SW 1271 (cell line): ENCODE measurements at places on chromosomes 4 and X.

DNA sequence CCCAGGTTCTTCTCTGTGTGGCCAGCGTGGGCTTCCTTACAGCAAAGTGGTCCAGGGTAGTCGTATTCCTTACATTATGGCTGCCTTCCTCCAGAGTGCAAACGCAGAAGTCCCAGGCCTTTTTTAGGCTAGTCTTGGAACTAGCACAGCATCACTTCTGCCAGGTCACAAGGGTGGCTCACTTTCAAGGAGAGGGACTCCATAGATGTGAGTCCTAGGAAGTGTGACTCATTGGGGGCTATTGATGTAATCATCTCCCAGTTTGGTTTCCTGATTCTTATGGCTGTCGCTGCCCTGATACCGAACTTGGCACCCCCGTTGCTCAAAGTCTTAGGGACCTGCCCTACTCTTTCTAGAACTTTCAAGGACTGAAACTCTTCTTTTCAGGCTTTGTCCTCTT is 140.0 kb downstream of the DCK start:
- no peak for DNase-seq

GRCh38 chr4:113996599-113997177 is 17.2 kb upstream of the ARSJ start:
- no peak for DNase-seq

- DNase-seq = no peak
Observed at GRCh38 chr4:125979950-125980349, 665.2 kb downstream of the FAT4 start.

- DNase-seq = no peak
Observed at GRCh38 chrX:124497386-124497785, 151.0 kb downstream of the SH2D1A start.

DNA sequence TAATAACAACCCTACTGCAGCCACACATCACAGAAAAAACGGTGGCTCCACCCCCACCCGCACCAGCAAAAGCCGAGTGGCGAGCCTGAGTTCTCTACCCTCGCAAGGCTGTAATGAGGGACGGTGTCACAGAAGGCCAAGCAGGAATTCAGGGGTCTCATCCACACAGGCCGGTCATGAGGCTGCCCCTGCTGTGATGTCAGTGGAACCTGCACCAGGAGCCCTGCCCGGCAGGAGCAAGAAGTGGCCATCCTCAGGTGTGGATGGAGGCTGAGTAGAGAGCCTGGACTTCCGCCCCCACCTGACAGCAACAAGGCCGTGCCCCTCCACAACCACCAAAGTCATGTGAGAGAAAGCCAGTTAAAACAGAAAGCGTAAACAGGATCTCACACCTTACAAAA is 20.6 kb downstream of the LYAR start:
- DNase-seq = no peak

DNA sequence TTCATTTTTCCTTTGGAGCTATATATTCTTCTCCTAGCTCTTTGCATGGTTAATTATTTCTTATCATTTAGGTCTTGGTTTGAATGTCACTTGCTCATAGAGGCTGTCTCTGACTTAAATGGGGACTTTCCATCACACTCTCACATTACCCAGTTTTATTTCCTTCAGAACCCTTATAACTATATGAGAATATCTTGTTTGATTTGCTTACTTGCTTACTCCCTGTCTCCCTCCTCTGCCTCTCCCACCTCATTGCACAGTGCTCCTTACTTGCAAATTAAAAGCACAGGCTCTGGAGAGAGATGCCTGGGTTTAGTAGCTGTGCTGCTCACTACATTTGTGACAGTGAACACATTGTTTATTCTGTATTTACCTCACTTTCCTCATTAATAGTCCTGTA is 174.6 kb downstream of the SOWAHB start:
- DNase-seq = no peak

DNA sequence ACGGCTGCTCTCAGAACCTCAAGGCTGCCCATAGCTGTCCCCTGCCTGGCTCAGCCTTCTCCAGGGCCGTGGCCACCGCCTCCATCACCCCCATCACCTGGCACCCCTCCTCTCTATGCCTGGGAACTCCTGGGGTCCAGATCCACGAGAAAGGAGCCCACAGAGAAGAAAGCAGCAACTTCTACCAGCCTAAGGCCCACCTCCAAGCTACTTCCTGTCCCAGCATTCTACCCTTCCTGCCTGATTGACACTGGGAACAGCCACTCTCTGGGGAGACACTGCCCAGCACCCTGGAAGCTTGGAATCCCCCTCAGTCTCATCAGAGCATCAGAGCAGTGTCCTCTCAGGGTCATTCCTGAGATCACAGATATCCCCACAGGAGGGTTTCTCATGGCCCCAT is 36.9 kb upstream of the PROM1 start:
- no peak for DNase-seq

DNA sequence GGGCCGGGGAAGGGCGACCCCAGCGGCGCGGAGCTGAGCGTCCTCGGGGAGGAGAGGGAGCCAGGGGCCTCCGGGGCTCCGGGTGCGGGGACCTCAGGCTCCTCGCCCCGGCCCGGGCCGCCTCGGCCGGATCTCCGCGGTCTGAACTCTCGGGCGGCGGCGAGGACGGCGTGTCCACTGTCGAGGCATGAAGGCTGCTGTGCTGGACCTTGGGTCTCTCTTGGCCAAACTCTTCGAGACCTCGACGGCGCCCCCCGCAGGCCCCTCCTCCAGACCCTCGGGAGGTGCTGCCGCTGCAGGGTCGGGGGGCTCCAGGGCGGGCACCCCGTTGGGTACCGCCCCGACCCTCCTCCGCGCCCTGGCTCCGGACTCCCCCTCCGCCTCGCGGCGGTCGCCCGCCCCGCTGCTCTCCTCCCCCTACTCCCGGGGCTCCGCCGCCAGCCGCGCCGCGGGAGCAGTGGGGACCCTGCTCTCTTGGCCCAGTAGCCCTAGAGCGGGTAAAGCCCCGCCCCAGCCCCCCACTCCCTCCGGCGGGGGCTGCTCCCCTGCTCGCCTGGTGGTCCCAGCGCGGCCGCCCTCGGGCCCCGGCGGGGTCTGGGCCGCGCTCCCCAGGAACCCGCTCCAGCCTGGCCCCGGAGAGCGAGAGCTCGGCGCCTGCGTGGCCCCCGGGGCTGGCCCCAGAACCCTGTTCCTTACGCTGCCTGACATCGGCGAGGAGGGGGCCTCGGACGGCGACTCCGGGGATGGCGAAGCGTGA is 564 bp downstream of the FAM149A start:
- no peak for DNase-seq

DNA sequence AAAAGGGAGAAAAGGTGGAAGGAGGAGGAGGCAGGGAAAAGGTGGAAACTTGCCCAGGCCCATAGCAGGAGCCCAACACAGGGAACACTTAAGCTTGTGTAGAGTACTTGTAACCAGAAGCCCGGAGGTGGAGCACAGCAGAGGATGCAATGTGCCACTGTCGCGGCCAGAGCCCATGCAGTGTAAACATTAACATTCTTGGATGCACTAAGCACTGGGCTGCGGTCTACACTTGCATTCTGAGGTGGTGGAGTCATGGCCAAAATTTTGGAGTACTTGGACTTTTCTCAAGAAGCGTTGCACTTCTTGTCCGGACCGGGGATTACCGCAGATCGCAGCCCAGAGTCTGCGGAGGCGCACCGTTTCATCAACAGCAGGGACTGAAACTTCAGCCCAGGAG is 4.5 kb upstream of the RHOXF1 start:
- no peak for DNase-seq

- DNase-seq = no peak
Observed at GRCh38 chr4:134219043-134219442, 17.5 kb upstream of the PABPC4L start.

DNA sequence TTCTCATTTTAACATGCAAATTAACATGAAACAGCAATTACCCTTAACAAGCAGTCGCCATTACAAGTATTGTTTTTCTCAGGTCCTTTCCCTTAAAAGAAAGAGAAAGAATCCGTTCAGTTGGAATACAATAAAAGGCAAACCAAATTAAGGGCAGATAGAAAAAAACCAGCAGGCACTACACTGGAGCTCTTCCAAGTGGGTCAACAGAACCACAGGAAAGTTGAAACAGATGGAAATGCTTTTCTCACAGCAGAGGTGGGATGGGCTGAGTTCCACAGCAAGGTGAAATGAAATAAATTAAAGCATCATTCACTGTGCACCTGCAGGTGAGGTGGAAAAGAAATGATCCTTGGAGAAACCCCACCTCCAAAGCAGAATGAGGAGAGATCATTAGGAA is 102.6 kb downstream of the APBB2 start:
- no peak for DNase-seq

GRCh38 chrX:153556767-153557166 is 39.3 kb downstream of the ATP2B3 start:
- no peak for DNase-seq

DNA sequence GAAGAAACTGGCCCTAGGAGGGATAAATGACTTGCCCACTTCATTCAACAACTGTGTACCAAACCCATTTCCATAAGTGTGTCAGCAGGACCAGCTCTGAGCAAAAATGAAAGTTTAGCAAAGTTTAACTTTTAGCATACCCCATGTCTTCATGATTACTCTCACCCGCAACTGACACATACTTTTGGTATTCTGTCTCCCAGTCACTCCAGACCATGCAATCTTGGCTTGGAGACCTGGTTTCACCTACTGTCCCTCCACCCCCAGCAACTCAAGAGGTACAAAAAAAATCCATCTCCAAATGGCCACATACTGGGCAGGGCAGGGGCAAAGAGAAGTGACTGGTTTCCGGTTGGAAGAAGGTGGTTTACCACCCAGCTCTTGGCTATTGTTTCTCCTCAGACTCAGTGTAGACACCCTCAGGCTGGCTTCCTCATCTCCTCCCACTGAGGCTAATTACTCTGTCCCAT is 79.8 kb downstream of the RLIM start:
- DNase-seq = no peak

- DNase-seq = no peak
Observed at GRCh38 chrX:135543924-135544323, 23.5 kb downstream of the INTS6L start.

DNA sequence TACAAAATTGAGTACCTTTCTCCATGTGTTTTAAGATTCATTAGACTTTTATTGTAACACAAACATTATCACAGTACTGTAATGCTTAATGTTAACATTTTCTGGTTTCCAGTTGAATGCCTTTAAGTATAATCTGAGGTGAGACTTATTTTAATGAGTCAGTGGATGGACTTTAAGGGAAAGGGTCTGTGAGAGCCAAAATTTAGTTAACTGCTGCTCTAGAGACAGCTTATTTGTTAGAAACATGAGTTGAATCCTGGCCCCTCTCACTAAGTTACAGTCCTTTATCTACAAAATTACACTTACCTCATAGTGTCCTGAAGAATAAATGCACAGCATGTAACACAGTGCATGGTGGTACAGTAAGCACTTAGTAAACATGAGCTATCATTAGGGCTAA is 66.0 kb downstream of the PGRMC2 start:
- no peak for DNase-seq

- DNase-seq = no peak
Observed at GRCh38 chr4:42655921-42656678, 805 bp downstream of the ATP8A1 start.

GRCh38 chrX:41481264-41482109 is 34.3 kb downstream of the NYX start:
- no peak for DNase-seq

- DNase-seq = no peak
Observed at GRCh38 chrX:149207518-149207917, 297.6 kb downstream of the IDS start.

- DNase-seq = no peak
Observed at GRCh38 chr4:141376769-141377168, 156.1 kb downstream of the ZNF330 start.

- no peak for DNase-seq
Observed at GRCh38 chr4:38743866-38744265, 38.9 kb downstream of the TLR10 start.

DNA sequence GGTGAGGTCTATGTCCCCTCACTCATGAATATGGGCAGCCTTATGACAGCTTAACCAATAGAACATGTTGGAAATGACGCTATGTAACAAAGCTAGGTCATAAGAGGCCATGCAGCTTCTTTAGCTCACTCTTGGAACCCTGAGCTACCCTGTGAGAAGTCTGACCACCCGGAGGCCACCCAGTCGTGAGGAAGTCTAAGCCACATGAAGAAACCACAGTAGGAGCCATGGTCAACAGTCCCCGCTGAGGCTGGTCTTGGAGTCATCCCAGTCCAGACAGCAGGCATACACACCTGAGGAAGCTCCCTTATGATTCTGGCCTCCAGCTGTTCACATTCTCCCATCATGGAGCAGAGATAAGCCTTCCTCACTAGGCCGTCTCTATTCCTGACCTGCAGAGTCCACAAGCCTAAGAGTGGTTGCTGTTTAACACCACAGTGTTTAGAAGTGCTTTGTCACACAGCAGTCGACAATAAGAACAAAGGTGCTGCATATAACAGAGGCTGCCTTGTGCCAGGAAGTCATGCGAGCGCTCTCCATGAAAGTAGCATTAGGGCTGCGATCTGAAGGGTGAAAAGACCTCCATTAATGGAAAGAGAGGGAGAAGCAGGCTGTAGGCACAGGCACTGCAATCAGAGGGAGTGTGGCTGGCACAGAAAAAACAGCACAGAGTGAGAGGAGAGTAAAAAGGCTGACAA is 38.2 kb downstream of the TSPAN5 start:
- DNase-seq = no peak

DNA sequence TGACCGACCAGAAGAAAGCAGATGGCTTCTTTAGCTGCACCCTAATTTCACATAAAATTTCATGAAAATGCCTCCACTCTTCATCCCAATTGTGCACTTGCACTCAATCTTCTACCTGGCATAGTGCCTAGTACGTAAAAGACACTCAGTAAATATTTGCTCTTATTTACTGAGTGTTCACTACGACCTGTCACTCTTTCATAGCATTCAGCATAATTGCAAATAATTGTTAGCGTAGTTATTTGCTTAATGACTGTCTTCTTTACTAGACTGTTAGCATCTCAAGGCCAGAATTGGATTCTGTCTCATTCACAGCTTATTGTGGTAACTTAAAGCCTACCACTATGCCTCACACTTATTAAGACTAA is 130.2 kb downstream of the ENOX2 start:
- DNase-seq = no peak

GRCh38 chr4:13933191-13933590 is 305.7 kb upstream of the BOD1L1 start:
- no peak for DNase-seq

- no peak for DNase-seq
Observed at GRCh38 chr4:108382751-108383150, 214.0 kb upstream of the LEF1 start.

GRCh38 chr4:164904941-164905340 is 28.0 kb downstream of the APELA start:
- no peak for DNase-seq
